Spleen (tissue), 13 donors: ENCODE measurements at places on chromosomes 2 and 18. TPM values are rescaled to one million over a fixed set of nuclear protein-coding genes. Genes with fewer than 3 reads are reported as not detected.

Gene DNMT3A
- 9.0 TPM for polyA plus RNA-seq

- no peak overlapping the region for H3K27ac ChIP-seq
- H3K4me3 ChIP-seq: no peak overlapping the region
- no peaks in the 10 kb centered on the region for H3K4me1 ChIP-seq
- no peaks in the 10 kb centered on the region for H3K27me3 ChIP-seq
Observed at GRCh38 chr18:9901377-9901776, 12.4 kb upstream of the VAPA start.

Gene ALPG
- not detected for polyA plus RNA-seq

Gene SMC6
- 24.8 TPM for polyA plus RNA-seq
